SK-N-SH (cell line): ENCODE measurements at places on chromosomes 5 and 9.

- peak; percentile 24 for DNase-seq
Measured at GRCh38 chr5:62143268-62144229, 162.5 kb upstream of the KIF2A start.

- DNase-seq: no peak
Measured at GRCh38 chr5:139946006-139946405, 97.1 kb downstream of the NRG2 start.

GRCh38 chr9:73143711-73144328, 7.8 kb upstream of the ANXA1 start:
- no peak for DNase-seq

DNA sequence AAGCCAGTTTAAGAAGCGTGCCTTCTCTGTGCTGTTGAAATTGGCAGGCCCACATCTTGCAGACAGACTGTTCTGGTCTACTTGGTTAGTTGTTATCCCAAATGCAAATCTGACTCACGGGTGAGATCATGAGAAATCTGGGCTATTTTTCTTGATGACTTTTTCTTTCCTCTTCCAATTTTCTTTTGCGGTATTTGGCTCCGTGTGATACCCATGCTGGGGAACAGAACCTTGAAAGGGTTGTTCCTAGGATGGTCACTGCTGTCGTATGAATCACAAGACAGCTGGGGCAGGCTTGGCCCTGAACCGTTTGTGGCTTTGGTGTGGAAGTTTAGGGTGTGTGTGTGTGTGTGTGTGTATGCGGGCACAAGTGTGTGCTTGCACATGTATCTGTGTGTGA, 24.6 kb downstream of the PDZD2 start:
- DNase-seq: no peak

- DNase-seq: peak; percentile 87
Measured at GRCh38 chr9:128863647-128864046, 18.1 kb downstream of the KYAT1 start.

DNA sequence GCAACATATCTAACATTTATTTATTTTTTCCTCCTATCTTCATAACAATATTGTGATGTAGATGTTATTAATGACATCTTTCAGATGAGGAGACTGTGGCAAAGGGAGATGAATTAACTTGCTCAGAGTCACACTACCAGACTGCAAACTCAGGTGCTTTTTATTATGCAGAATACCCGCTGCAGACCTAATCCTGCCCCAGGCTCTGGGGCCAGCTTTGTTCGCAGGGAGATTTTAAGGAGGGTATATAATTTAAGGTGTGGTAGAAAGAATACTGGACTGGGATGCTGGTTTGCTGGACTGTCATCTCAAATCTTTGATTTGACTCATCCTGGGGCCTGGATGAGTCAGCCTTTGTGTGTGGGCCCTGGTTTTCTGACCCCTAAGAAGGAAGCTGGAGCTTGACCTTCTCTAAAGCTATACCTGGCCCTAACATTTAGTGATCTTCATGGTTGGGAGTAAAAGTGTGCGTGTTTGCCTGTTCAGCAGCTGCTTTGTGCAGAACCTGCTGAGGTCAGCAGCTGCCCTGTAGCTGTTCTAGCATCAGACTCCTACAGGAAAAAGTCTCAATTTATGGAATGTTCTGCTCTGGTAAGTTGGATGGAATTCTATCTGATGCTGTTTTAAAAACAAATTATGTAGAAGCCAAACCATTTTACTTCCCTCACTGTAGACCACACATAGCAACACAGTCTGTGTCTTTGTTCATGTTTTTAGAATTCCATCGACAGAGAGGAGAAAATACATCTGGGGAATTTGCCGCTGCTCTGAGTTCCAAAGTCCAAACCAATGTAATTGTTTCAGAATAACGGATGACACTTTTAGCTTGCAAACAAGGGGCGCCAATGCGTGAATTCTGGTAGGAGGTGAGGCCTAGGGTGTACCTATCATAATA, 4.5 kb downstream of the SLC36A1 start:
- DNase-seq: no peak

DNA sequence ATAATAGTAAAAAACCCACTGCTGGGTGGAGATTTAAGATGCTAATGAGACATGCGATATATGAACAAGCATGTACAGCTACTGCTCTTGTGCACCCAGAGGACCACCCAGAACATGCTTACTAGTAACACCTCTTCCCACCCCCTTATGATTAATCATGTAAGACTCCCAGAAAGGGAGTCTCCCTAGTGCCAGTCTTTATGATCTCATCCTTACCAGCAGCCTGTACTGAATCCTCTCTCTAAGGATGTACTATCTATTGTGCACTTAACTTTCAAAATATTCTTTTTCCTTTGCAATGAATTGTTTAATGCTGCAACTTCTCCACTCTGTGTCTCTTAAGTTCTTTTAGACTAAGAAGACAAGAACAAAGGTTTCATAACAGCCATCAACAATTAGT, 9.1 kb upstream of the MAT2B start:
- DNase-seq: no peak

DNA sequence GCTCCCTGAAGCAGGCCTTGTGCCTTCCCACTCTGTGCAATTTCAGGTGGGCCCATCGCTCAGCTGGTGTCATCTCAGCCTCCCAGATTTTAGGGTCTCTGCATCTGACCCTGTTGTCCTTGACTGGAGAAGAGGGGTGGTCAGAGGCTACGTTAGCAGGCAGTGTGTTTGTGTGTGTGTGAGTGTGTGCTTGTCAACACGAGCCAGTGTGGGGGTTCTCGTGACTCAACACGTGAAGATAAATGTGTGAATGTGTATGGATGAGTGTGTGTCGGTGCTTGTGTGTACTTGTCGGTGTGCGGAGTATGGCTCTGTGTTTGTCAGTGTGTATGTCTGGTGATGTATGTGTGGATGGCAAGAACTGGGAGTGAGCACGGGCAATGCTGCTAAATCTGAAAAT, 142.6 kb upstream of the KLF4 start:
- no peak for DNase-seq

- no peak for DNase-seq
Measured at GRCh38 chr9:113589407-113589806, 125.9 kb downstream of the RGS3 start.

GRCh38 chr5:124869426-124870033, 123.1 kb upstream of the ZNF608 start:
- DNase-seq: peak; percentile 21

- no peak for DNase-seq
Measured at GRCh38 chr9:362561-363273, 148.1 kb downstream of the DOCK8 start.

DNA sequence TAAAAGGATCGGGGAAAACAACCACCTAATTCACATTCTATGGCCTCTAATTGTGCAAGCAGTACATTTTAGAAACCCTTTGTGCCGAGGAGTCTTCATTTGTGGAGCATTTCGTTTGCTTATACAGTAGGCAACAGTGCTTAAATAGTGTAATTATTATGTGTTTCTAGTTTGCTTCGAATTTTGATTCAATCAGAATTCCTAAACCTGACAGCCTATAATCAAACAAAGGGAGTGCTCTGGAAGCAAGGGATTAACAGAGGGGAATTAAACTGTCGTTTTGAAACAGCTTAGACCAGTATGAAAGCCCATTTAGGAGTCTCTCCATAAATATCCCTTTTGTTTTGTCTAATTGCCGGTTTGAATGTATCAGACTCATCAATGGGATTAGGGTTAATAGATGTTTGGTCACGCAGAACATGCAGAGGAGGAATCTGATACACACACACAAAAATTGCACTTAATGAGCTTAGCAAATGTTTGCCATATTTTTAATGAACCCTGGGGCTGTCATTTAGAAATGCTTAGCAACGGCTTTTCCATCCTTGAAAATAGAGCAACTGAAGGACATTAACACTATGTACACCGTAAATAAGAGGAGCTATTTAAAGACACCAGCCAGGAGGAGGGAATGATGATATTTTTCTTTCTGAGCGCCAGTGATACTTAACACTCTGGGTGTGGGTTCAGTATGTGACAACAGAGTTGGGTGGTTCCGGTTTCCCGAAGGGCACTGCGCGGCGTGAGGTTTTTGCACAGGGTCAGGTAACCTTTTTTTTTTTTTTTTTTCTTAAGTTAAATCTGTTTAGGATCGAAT, 404.7 kb downstream of the TLE4 start:
- no peak for DNase-seq

DNA sequence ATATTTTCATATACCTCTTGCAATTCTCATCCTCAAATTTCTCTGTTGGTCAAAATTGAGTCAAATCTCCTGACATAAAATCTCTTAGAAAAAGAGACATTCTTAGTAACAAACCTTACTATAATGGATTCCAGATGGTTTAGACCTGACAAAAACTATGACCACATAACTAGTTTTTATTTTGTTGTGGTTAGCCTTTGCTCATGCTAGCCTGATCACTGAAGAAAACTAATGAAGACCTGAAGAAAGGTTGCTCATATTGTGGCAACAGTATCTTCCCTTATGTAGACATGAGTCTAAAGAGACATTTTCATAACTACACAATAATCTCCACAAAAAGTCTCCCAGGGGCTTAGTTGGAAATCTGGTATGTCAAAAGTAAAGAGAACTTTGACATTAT, 274.1 kb upstream of the TMEM161B start:
- DNase-seq: no peak

- no peak for DNase-seq
Measured at GRCh38 chr5:76710991-76711390, 4.9 kb upstream of the F2R start.

- DNase-seq: no peak
Measured at GRCh38 chr9:121268851-121269641, 1.1 kb downstream of the GSN start.

GRCh38 chr5:99724732-99725290, 796.0 kb upstream of the CHD1 start:
- DNase-seq: no peak

- no peak for DNase-seq
Measured at GRCh38 chr9:3332802-3333201, 193.0 kb downstream of the RFX3 start.

- DNase-seq: no peak
Measured at GRCh38 chr5:176653401-176654385, 6.4 kb downstream of the TSPAN17 start.

- no peak for DNase-seq
Measured at GRCh38 chr9:79279356-79279755, 292.4 kb upstream of the TLE4 start.

GRCh38 chr9:24552526-24553182, 7.0 kb upstream of the IZUMO3 start:
- DNase-seq: no peak
